ENCODE measurements at places on chromosomes 11 and 22.

DNA sequence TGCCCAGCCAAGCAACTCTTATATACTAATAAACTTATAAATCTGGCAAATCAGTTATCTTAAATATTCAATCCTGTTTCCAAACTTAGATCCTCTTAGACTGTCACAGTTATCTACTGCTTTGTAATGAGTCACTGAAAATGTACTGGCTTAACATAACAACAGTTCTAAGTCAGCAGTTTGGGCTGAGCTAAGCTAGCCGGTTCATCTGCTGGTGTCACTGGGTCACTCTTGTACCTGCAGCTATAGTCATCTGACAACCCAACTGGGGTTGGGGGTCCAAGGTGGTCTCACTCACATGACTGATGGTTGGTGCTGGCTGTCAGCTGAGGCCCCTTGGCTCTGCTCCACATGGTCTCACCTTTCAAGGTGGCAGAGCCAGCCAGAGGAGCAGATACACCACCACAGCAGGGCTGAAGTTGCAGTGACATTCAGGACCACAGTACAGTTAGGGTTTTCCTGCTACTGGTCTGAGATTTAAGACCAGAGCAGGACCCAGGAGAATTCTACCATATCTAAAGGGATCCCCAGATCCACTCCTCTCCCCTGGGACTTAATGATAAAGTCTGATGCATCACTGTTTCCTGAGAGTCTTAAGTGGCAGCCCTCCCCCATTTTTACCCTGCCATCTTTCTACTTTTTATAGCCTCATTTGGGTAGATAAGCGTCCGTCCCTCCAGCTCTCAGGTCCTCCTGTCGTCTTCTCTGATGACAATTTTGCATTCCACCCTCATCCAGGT lies 7.9 kb upstream of the MACROD1 start:
- DNase-seq, result no peak

GRCh38 chr11:15471895-15472799 lies 357.4 kb downstream of the INSC start:
- no peak for DNase-seq

GRCh38 chr11:62266558-62266957 lies 3.4 kb upstream of the SCGB2A2 start:
- DNase-seq, result no peak

- no peak for DNase-seq
These were observed 851.3 kb upstream of the CCDC90B start for GRCh38 chr11:84137505-84137904.

GRCh38 chr11:30277176-30277575 lies 45.7 kb upstream of the ARL14EP start:
- DNase-seq, result no peak
